DMS153 (cell line): ENCODE measurements at places on chromosomes 11 and 22.

DNA sequence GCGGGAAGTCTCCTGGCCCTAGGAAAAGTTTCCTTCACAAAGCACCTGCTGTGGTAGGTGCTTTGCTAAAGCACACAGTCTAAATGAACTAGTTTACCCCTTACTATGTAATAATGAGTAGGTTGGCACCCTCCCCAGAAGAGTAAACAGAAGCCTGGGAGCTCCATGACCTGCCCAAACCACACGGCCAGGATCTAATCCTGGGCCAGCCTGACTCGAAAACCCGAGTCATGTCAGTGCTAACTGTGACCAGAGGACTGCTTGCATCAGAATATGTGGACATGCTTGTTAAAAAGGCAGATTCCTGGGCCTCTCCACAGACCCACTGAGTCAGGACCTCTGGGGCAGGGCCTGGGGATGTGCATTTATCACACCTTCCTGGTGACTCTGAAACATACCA, 67.7 kb downstream of the PANX1 start:
- no peak for DNase-seq

GRCh38 chr11:56988614-56989013, at the start of gene OR5AK2:
OR5AK2 (plus strand) TSS chr11:56988914; CDS start chr11:56988914, 0 bp downstream.
- no peak for DNase-seq

- peak; percentile 59 for DNase-seq
These were observed 5.2 kb downstream of the PCSK7 start for GRCh38 chr11:117226388-117227385.

DNA sequence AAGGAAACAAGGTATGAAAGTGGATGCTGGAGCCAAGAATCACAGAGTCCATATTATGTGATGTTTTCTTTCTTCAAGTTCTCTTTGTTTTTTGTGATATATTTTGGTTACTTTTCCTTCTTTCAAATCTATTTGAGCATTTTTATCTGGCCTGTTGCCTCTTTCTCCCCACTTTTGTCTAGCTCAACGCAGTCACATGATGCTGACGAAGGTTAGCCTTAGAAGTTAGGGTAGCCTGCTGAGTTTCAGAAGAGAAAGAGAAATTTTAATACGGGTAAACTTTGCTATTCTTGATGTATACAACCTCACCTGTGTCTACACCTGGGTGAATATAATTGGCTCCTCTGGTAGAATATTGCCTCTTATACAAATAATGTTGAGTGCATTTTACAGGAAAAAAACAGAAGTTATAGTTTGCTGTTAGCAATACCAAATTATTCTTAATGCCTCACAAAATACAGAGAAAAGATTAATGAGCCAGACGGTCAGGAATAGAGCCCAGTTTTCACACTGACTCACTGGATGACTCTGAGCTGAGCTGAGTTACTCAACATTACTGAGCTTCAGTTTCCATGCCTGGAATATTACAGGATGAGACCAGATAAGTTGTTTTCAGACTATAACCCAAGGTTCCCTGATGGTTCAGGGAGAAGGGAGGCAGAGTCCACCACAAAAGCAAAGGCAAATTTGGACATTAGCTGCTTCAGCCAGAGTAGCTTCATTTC, 161.6 kb upstream of the BDNF start:
- DNase-seq: no peak

GRCh38 chr11:133173810-133174412, 358.4 kb downstream of the OPCML start:
- no peak for DNase-seq

- no peak for DNase-seq
These were observed 40.6 kb downstream of the BARX2 start for GRCh38 chr11:129416080-129416820.

DNA sequence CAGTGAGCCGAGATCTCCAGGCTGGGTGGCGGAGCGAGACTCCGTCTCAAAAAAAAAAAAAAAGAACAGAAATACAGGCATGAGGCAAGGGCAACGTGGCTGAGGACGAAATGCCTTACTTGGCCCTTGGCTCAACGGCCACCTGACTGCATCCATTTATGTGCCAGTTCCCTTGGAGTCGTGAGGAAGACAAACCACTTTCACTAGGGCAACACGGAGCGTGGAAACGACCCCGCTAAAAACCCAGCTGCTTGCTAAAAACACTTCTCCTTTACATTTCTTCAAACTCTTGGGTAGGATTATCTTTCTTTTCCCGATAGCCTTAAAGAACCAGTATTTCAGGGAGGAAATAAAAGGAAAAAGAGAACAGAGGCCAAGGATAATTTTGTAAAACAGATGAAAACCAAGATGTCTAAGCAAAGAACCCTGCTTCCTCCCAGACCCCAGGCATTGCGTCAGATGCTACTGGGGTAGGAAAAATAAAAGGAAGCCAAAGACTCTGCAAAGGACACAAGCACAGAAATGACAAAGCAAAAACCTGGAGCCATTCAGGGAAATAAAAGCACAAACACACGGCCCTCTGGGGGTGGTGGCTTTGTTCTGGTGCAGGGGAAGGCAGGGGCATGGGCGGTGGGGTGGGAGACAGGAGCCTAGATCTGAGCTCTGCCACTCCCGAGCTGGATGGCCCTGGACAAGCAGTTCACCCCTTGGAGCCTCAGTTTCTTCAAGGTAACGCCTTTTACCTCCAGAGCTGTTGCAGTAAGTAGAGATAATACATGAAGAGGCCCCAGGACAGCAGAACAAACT, 37.0 kb downstream of the PC start:
- no peak for DNase-seq

DNA sequence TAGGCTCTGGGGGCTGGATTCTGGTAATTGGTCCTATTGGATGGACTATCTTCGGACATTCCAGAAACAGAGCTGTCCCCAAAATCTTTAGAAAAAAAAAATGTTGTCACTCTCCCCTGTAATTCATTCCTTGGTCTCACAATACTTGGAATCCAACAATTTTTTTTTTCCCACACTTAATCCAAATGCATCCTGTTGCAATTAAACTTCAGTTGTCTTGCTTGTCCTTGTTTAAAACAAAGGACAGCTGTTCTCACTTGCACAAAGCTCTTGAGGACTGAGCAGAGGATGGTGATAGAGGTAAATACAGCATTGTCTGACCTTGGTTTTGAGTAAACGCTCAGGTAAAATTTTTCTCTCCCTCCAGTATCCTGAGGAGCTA, 75.3 kb downstream of the SC5D start:
- no peak for DNase-seq
